ENCODE measurements at places on chromosomes 1 and 21.

DNA sequence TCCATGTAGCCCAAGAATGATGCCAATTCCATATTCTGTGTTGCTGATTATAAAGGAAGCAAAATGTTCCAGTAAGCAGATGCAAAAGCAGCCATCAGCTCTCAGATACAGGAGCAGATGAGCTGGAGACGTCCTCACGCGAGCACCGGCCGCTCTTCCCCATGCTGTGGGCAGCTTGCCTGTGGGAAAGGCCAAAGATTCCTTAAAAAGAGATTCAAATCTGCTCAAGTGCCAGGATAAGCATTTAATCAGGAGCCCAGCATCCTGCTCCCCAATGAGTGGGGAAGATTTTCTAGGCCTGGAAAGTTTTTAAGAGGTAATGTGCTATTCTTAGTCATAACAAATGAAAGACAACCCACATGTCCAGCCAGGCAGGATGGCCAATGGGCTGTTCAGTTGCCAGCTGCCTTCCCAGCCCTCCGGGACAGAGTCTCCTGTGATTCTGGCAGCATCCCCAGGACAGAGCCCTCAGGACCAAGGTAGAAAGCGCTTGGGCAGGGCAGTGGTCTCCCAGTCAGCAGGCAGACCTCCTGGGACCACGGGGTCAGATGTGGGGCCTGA, 108.2 kb upstream of the TMPRSS2 start:
- DNase-seq: no peak

DNA sequence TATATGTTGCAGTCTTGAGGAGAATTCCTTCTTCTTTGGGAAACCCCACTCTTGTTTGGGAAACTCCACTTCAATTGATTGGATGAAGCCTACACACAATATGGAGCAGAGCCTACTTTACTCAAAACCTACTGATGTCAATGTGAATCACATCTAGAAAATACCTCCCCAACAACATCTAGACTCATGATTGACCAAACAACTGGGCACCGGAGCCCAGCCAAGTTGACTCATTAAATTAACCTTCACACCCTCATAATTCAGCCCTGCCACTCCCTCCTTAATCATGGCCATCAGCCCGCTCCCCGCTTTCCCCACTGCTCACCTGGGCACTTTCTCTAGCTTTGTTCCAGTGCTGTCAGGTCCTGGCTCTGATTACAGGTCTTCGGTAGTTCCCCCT, 208.1 kb upstream of the MAP1LC3C start:
- DNase-seq: no peak

DNA sequence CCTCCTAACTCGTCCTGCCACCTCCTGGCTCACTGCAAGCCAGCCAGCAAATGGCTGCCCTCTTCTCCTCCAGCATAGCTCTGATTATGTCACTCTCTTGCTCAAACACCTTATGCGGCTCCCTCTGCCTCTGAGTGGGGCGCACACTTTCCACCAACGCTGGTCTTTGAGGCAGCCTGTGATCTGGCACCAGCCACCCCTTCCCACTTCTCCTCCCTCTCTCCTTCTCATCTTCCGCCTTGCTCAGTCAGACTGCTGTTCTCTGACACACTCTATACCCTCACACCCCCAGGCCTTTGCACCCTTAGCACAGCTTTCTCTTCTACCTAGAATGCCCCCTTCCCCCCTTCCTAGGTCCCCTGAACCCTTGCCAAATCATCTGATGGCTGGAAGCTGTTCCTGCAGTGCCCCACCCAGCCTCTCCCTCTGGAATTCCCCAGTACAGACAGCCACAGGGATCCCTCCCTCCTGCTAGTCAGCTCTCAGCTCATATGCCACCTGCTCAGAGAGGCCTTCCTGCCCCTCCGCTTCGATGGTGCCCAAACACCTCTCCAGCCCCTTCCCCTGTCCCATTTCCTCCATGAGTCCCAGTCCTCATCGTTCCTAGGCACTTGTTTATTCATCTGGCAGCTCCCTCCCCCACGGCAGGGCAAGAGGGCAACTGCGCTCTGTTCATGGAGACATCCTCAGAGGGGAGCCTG, 21.7 kb upstream of the PEF1 start:
- no peak for DNase-seq

- peak; percentile 51 for DNase-seq
These were observed at the start of gene CCDC18 for GRCh38 chr1:93180723-93181613. CCDC18 (plus strand) TSS chr1:93180724; CDS start chr1:93183362, 2,638 bp downstream.

- DNase-seq: no peak
These were observed 60.0 kb downstream of the TNFSF18 start for GRCh38 chr1:172990598-172991215.

DNA sequence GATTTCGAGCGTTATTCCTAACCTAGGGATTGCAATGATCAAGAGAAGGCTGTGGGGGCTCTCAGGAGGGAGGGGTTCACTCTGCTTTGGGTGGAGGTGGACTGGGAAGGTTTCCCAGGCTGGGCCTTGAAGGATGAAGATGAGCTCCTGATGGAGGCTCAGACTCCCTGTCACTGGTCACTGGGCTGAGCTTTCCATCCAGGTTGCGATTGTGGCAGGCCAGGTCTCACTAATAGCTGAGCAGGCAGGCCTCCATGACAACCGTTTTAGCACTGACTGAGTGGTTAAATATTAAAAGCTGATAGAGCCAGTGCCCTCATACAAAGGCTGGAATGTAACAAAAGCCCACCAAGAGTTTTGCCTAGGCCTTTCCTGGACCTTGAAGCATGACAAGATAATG, 36.2 kb upstream of the EFCAB14 start:
- DNase-seq: no peak

- DNase-seq: no peak
These were observed 20.3 kb upstream of the ADGRB2 start for GRCh38 chr1:31784356-31785019.

DNA sequence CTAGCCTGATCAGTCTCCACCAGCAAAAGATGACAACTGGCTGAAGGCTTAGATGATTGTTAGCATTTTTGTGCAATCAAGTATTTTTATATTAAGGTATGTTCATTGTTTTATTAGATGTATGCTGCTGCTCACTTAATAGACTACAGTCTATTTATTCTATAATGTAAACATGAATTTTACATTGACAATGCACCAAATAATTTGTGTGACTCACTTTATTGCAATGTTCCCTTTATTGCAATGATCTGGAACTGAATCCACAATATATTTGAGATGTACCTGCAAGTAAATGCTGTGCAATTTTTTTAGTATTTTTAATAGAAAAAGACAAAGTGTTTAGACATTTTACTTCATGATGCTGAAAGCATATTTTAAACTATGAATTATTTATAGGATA, 896.5 kb downstream of the AMY1C start:
- DNase-seq: no peak

DNA sequence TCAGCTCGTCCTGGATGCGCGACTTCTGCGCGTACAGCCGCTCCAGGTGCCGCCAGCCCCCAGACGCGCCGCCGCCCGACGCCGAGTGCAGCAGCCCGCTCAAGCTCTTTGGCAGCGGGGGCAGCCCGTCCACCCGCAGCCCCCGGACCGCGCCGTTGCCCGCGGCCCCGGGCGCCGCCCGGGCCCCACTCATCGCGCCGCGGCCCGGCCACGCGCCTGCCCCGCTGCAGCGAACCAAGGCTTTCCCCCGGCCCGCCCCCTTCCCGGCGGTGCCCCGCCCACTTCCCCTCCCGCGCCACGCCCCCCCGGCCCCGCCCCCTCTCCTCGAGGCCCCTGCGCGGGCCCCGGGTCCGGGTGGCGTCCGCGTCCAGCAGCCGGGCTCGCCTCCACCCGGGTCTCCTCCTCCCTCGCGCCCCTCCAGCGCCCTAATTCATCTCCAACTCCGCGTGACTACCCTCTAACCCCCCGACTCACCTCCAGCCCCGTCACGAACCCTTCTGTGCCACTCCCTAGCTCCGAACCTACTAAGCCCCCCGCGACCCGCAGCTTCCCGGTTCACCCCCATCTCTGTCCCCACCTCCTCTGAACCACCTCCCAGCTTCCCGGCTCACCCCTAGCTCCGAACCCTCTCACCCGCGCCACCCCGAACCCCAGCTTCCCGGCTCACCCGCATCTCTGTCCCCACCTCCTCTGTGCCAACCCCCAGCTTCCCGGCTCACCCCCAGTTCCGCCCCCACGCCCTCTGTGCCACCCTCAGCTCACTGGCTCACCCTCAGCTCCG, at the start of gene FAM89A:
Gene FAM89A, minus strand, starts transcription at position 236 of the 781 bp plus-strand sequence. Its CDS starts 43 bp downstream, at position 193.
- DNase-seq: peak; percentile 75

GRCh38 chr1:30714536-30715090, 8.8 kb downstream of the MATN1 start:
- no peak for DNase-seq

DNA sequence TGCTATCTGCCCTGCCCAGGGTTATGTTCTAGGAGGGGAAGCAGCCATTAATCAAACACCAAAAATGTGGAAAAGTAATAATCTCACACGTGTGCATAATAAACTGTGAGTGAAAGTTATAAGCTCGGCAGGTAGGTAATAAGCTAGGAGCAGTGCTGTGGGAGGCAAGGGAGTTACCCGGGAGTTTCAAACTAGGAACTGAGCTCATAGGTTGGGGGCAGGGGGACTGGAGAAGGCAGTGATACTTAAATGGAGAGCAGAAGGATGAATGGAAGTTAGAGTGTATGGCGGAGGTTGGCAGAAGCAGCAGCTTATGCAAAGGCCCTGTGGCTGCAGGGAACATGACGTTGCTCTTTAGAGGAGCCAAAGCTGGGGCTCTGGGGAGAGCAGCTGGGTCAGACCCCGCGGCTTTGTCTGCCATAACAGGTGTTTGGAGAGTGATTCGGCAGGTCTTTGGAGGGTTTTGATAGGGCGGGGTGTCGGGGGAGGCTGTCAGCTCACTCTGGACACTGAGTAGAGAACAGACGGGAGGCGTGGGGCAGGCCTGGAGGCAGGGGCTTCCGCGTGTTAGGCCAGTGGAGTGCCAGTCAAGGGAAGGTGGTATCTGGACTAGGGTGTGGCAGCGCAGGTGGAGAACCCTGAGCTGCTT, 20.0 kb downstream of the PTPRF start:
- DNase-seq: no peak

GRCh38 chr1:89451011-89451410, 73.6 kb upstream of the LRRC8B start:
- no peak for DNase-seq

DNA sequence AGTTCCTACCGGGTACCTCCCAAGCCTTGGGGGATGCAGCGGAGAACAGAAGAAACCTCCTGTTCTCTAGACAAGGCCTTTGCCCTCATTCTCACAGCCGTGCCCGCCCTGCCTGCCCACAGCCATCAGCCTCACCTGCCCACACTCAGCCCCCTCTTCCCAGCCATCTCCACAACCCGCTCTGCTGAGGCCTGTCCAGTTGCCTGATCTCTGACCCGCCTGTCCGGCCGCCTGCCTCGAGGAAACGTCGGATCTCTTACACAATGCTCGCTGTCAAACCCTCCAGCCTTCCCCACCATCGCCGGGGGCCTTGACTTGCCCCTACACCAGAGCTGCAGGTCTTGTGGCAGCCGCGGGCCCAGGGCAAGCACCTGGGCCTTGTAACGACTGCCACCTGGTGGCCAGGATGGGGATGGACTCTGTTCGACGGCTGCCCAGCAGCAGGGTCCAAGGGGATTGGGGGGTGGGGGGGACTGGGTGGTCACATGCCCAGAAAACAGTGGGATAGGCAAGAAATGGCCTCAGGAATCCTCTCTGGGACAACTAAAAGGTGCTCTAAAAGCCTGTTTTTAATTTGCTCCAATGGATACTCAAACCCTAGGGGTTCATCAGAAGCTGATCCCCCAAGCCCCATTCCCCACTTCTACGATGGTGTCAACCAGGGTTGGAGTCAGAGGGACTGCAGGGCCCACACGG, 31.0 kb downstream of the SLC45A1 start:
- DNase-seq: peak; percentile 74

- DNase-seq: no peak
These were observed 178.8 kb upstream of the NFIA start for GRCh38 chr1:60903591-60903990.

DNA sequence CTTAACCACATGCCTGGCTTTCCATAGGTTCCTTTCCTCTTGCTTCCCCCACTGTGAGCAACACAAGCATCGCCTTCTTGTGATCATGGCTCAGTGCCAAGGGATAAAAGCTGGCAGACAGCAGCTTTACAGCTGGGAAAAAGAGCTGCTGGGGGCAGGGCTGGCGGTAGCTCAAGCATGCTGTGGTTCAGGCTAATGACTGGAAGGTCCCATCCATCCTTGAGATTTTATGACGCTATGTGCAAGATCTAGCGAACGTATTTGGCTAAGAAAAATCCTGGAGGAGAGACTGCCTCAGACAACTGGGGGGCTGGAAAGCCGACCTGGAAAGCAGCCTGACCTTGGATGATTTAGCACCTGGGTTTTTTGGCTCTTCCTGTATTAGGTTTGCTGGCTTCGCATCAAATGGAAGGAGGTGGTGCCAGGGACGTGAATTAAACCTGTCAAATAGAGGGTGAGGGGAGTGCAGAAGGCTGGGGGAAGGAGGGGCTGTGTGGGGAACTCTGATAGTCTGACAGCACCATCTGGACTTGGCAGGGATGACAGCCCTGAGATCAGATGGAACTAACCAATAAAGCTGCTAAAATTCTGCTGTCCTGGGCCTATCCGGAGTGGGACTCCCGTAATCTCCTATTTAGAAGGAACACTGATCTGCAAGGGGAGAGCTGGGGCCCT, 34.8 kb downstream of the ZMYND12 start:
- no peak for DNase-seq
